ENCODE measurements at places on chromosomes 2 and 18.

- no peak for DNase-seq
These were observed 85.0 kb downstream of the USP40 start for GRCh38 chr2:233481368-233482142.

DNA sequence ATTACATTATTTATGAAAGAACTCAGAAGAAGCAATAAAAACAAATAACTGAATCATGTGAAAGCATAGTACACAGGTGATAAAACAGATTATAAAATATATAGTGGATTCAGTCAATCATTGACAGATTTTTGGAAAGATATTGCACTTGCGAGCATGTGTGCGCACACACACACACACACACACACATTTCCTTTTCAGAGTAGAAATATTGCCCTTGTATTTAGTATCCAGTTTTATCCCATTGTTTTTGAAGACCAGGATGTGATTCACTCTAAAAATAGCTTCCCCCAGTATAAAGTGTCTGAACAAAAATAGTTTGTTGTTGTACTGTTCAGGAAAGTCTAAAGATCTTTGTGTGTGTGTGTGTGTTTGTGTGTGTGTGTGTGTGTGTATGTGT, 145.5 kb downstream of the CALCRL start:
- DNase-seq, result no peak

DNA sequence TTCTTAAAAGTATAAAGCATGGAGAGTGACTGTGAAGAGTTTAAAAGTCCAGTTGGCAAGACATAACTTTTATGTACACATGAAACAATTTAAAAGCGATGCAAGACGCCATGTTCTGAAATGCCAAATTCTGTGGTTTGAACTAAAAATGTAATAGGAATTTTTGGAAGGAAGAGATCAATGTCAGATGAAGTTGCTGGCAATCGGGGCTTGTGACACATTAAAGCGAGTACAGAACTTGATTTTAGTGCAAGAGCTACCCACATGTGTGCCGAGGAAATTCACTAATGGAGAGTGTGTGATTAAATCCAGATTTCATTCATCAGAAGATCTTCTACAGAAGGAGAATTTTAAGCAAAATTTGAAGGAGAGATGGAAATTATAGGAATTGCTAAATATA, 220.2 kb upstream of the CCDC68 start:
- no peak for DNase-seq

- no peak for DNase-seq
These were observed 29.0 kb downstream of the DOK1 start for GRCh38 chr2:74583504-74583903.

DNA sequence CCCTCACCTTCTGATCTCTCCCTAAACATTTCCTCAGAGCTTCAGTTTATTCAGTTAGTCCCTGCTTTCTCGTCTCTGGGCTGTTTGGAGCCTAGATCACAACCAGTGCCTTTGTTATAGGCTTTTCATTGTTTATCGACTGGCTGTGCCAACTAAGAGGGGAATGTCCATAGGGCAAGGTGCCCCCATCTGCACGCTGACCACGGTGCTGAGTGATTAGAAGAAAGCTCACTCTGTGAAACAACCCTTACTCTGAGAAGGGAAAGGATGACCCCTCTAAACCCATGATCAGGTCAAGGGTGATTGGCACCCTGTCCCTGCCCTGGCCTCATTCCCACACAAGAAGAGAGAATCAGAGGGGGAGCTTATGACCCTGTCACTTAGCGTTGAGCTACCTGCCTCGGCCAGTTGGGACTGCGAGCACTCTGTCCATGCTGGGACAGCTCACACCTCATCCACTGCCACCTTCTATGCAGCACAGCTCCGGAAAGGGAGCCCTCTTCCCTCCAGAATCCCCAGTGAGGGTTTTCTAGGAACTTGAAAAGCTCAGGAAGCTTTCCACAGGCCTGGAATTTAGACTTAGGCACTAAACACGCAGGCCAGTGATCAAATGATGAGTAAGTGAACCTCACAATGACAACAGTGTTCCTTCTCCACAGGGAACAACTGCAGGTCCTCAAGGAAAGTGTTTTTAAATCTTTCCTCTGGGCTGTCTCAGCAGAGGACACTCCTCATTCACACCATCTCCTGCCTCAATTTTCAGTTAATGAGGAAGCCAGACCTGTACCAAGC, 2.3 kb upstream of the ACTG2 start:
- no peak for DNase-seq

- DNase-seq, result no peak
These were observed 149.0 kb downstream of the LAMA3 start for GRCh38 chr18:23838233-23838632.

GRCh38 chr2:45312275-45312674, 298.8 kb downstream of the SRBD1 start:
- DNase-seq, result no peak

DNA sequence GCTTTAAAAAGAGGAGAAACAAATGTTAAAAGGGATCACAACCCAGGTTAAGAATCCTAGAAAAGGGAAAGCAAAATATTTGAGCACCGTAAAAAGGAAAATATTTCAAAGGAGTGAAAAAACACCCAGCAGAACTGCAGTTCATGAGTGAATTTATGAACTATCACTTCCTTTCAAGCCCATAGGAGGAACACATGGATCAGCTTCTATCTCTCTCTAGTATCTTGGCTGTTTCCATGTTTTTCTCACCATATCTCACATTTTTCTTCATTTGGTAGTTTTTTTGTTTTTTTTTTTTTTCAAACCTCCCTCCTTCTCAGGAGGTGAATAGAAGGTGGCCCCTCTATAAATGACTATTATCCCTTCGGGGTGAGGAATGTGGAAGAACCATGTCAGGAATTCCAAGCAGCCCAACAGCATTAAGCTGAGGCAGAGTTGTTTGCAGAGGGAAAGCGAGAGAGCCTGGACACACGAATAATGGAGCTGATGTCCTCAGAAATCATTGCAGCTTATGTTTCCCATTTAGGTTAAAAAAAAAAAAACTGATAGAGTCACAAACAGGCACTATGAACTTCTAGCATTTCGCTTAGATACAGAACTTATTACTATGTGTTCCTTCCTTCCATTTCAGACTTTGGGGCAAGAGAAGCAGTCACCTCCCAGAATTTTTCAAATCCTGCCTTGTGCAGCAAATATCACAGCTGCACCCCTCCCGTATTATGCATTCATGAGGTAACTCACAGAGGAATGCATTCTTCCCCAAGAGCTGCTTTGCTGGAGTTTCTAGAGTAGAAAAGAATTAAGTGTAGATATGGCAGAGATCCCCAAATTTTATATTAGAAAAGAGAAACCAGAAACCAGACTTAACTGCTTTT, 315.6 kb downstream of the IRS1 start:
- DNase-seq, result no peak

GRCh38 chr2:239273280-239274234, 127.3 kb downstream of the HDAC4 start:
- no peak for DNase-seq

- no peak for DNase-seq
These were observed 647.7 kb downstream of the BCL11A start for GRCh38 chr2:59905731-59906130.

DNA sequence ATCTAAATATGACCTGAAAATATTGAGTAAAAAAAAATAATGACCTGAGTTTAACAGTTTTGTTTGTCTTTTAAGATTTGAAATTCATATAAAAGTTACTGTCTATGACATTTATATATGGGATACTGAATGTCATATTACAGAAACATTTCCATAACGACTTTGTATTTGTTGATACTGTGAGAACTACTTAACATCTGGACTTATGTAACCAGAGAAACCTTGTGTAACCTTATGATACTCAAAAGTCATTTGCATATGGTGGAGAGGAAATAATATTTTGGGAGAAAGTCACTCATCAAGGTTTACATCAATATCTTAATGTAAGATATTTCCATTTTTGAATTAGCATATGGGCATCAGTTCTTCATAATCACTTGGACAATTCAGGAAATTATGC, 12.6 kb downstream of the MFSD6 start:
- no peak for DNase-seq

GRCh38 chr2:101690547-101691152, 6.9 kb upstream of the MAP4K4 start:
- no peak for DNase-seq

DNA sequence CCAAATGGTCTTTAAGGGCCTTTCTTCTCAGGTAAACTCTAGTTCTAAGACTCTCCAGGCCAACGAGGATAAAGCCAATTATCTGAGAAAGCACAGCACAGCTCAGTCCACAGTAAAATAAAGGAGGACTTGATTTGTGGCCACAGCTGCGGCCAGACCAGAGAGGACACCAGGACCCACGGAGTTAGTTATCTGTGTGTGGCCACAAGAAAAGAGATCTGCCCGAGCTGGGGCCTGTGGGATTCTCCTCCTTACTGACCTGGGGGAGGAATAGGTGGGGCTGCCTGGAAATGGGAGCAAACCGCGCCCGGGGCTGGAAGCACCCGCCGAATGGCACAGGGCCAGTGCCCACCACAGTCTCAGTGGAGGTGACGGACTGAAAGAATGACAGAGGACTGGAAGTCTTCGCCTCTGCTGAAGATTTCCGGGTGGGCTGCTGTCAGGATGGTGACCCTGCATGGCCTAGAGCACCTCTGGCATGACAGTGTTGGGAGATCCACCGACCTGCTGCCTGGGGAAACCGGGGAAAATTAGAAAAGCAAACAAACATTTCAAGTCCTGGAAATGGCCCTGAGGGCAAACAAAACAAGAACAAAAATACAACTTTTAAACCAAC, 13.3 kb downstream of the PROC start:
- DNase-seq, result no peak

GRCh38 chr2:120437604-120438000, 91.7 kb downstream of the INHBB start:
- DNase-seq, result no peak

DNA sequence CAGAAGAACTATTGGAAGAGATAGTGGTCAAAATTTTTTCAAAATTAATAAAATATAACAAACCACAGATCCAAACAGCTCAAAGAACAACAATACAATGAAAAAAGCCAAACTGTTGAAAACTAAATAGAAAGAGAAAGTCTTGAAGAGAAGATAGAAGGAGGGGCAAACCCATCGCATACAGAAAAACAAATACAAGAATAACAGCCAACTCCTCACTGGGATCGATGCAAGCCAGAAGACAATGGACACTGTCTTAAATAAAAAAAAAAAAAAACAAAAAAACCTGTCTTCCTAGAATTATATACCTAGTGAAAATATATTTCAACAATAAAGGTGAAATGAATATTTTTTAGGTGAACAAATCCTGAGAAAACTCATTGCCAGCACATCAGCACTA, 34.1 kb upstream of the ARHGAP25 start:
- DNase-seq, result no peak

- no peak for DNase-seq
These were observed 70.0 kb upstream of the ATP5MC3 start for GRCh38 chr2:175251425-175252041.

- no peak for DNase-seq
These were observed 226.1 kb downstream of the DOK6 start for GRCh38 chr18:69626643-69627242.

GRCh38 chr2:53629501-53629900, 138.1 kb upstream of the CHAC2 start:
- DNase-seq, result no peak

- no peak for DNase-seq
These were observed 41.8 kb upstream of the ATG16L1 start for GRCh38 chr2:233209533-233210171.

- no peak for DNase-seq
These were observed 39.9 kb upstream of the CDC42EP3 start for GRCh38 chr2:37711308-37711731.

DNA sequence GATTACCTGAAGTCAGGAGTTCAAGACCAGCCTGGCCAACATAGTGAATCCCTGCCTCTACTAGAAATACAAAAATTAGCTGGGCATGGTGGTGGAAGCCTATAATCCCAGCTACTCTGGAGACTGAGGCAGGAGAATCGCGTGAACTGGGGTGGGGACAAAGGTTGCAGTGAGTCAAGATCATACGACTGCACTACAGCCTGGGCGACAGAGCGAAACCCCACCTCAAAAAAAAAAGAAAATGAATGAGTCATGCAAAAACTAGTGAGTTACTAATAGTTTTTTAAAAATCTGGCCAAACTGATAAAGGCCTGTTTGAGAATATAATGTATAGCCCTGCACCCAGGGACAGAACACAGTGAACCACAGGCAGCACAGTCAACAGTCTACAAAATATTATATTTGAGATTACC, 17.5 kb downstream of the AFG3L2 start:
- DNase-seq, result no peak

- DNase-seq, result no peak
These were observed 712.5 kb upstream of the LRATD1 start for GRCh38 chr2:13919981-13920382.

DNA sequence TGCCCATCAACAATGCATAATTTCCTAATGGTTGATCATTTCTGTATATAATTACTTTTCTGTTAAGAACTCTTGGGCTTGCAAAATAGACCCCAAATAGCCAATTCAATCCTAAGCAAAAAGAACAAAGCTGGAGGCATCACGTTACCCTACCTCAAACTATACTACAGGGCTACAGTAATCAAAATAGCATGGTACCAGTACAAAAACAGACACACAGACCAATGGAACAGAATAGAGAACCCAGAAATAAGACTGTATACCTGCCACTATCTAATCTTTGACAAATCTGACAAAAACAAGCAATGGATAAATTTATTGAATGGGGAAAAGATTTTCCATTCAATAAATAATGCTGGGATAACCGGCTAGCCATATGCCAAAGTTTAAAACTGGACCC, 78.8 kb downstream of the NR4A2 start:
- no peak for DNase-seq

DNA sequence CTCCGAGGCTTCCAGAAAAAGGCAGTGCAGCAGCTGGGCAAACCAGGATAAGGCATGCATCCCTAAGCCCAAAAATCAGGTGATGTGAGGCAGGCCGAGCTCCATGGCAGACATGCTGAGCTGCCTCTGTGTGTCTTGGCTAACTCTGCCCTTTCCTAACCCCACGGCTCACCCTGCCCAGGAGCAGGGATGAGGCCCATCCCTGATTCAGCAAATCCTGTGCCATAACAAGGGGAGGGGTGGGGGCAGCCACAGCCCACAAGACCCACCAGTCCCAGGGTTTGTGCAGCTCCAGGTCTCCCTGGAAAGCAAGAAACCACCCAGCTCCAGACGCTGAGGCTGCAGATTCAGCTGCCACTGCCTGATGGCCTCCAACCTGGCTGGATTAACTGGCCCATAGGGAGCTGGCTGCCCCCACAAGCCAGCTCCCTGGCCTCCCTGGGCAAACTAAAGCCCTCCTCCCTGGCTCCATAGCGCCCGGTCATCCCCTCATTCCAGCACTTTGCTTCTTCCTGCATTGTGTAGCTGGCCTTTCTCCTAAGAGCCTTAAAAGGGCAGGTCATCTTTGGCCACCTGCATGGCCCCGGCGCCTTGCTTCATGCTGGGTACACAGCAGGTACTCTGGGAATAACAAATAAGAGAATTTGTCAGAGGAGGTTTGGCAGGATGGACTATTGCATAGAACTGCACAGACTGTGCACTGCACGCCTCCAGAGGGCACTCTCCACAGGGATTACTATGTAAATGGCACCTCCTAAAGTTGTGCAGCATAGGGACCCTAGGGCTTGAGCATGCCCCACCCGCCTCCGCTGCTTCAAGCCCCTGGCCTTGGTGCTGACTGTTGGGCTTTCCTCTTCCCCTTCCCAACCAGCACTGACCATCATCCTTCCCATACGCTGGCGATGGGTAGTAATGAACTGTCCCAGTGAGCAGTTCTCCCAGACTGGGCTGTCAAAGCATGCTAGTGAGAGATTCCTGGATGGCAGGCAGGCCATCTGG, 10.7 kb downstream of the STEAP3 start:
- DNase-seq, result no peak

GRCh38 chr18:51122266-51123045, 75.0 kb downstream of the MEX3C start:
- no peak for DNase-seq

All from stimulated activated CD4-positive, alpha-beta T cell treated with anti-CD3 and anti-CD28 coated beads, TNF-alpha, amount 100 ng/mL, for 1 hour (primary cell).